ENCODE measurements at places on chromosomes 6 and 20.

GRCh38 chr6:34466242-34467185 is 638 bp downstream of the PACSIN1 start:
- DNase-seq: no peak

DNA sequence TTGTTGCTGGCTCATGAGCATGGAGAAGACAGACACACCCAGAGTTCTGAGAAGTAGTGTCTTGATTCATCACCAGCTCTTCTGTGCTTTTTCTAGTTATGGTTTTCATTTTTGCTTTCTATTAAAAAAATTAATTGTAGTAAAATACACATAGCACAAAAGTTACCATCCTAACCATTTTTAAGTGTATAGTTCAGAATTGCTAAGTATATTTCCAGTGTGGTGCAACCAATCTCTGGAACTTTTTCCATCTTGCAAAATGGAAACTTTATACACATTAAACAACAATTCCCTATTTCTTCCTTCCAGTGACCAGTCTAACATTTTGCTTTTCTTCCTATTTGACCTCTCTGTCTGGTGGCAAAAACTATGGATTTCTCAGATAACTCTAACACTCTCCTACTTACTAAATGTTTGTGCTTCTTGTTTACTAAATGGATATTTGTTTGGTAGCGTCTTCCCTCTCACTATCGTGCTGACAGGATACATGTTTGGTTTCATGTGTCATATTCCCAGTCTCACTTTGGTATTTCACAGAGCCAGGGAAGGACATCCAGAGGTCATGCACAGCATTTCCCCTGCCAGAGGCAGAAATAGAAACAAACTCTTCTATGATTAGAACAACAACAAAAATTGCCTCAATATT is 40.6 kb downstream of the TXLNB start:
- no peak for DNase-seq

GRCh38 chr6:11805259-11806053 is 26.9 kb upstream of the ADTRP start:
- DNase-seq: no peak

- DNase-seq: peak; percentile 94
These were observed at the start of gene SMIM8 for GRCh38 chr6:87322304-87323212. Gene SMIM8, plus strand, starts transcription at chr6:87322588. Its CDS starts 14,444 bp downstream, at chr6:87337032.

DNA sequence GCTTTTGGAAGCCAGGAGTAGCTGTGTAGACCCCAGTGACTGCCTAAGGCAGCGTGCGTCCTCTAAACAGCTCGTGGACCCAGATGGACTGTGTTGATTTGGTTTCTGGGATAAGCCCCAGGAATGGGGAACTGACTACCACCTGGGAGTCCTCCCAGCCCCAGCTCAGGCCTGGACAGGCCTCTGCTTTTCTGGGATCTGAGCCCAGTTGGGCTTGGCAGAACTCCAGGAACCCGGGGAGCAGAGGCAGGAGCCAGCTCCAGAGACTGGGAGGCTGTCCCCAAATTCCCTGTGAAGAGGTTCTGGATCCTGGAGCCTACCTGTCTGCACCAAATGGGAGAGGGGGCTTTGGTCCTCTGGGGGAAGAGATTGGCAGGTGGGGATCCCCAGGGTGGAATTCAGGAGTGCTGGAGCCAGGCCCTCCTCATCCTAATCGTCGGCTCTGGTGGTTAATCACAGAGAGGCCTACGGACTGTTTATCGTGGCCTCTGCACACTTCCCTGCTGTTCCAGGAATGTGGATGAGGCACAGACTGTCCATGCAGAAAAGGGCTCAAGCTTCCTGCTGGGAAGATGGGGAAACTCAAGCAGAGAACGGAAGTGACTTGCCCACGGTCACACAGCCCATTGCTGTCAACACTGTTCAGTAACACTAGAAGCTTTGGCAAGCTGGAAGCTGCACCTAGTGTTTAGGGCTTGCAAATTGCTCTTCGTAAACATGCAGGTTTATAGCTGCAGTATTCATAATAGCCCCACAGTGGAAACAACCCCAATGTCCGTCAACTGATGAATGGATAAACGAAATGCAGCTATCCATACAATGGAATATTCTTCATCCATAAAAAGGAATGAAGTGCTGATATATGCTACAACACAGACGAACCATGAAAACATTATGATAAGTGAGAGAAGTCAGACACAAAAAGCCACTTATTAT is 100.6 kb downstream of the KCNB1 start:
- DNase-seq: no peak

DNA sequence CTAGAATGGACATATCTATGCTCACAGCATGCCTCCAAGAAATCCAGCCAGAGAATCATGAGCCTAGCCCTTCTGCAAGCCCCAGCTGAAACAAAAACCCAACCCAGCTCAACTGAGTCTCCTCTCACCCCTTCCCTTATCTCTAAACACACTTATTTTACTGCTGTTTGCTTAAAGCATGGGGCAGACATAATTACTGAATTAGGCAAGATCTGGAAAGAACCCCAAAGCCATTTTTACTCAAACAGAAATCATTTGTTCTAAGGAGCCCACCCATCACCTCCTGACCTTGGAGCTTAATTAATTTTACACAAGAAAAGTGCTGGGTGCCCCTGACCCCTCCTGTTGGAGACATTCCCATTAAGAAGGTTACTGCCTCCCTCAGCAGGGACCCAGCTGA is 291.6 kb downstream of the MAFB start:
- no peak for DNase-seq

Measured in activated CD8-positive, alpha-beta memory T cell treated with anti-CD3 and anti-CD28 coated beads for 24 hours (primary cell).